ENCODE measurements at places on chromosomes 12 and 14. TPM values are rescaled to one million over a fixed set of nuclear protein-coding genes. Genes with fewer than 3 reads are reported as not detected.

DNA sequence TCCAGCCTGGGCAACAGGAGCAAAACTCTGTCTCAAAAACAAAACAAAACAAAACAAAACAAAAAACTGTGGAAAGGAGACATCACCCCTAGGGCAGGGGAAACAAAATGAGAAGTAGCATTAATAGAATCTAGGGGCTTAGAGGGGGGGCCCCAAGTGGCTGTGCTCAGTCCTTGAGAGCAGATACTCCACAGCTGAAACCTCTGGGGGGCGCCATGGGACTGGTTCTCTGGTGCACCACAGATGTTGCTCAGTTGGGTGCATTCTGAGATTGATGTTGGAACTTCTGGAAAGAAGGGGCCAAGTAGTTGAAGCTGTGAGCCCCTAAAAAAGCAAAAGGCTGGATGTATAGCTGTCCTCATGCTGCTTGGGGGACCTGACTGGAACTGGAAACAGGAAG is 11.8 kb upstream of the SYNE2 start:
- no peak for DNase-seq

Gene JDP2
- total RNA-seq: 46.1 TPM

Gene ASCL1
- not detected for total RNA-seq

Gene SMCO2
- not detected for total RNA-seq

Gene GPX2
- not detected for total RNA-seq

Gene TSPAN11
- total RNA-seq: 2.5 TPM

Gene ITPR2
- total RNA-seq: 13.0 TPM

DNA sequence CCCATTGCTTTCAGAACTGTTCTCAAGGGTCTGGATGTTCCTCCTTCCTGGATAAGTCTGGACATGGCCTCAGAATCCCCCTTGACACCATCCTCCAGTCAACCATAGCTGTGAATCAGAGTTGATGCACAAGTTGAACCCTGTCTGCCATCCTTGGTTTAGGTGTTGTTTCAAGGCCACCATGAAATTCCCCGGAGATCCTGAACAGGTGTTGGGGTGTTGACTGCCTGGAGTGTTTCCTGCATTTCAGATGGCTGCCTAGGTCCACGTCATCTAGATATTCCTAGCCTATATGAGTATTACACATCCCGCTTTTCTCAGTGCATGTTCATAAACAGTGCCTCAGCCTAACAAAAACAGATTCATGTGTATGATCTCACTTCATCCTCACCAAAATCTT is 86.7 kb upstream of the PWP1 start:
- no peak for DNase-seq

Gene RNASE4
- 44.4 TPM for total RNA-seq

Gene SALL2
- 4.9 TPM for total RNA-seq

- no peak for DNase-seq
Measured at GRCh38 chr12:105272152-105272551, 36.2 kb upstream of the APPL2 start.

- DNase-seq: no peak
Measured at GRCh38 chr14:102901633-102902032, 20.8 kb upstream of the AMN start.

Measured in right atrium auricular region (tissue), 2 donors.